NCI-H774 (cell line): ENCODE measurements at places on chromosomes 2 and 18.

DNA sequence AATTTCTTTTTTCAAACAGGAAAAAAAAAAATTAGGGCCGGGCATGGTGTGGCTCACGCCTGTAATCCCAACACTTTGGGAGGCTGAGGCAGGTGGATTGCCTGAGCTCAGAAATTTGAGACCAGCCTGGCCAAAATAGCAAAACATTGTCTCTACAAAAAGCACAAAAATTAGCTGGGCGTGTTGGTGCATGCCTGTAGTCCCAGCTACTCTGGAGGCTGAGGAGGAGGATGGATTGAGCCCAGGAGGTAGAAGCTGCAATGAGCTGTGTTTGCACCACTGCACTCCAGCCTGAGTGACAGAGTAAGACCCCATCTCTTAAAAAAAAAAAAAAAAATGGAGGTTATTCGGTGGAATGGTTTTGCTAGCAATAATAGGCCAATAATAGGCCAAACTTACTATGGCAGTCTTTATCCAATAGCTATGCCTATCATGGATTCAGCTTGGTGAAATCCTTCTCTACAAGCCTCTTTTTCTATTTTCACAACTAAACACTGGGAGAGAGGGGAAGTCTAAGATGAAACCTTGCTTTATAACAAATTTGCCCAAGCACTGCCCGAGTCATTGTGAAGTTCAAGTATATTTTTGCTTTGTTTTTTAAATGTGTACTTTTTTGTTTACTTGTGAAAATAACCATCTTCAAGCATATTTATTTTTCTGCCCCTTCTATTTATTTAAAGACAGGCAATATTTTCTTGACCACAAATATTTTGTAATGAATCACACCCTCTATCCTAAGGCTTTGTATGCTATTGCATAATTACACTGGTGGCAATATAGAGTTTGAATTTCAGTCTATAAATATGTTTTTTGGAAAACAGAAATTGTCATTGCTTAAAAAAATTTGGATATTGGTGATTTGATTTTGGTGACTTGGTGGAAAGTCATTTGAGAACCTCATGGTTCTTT is 20.0 kb upstream of the KYNU start:
- DNase-seq = no peak

- no peak for DNase-seq
Measured at GRCh38 chr2:168096158-168096557, 151.2 kb downstream of the STK39 start.

DNA sequence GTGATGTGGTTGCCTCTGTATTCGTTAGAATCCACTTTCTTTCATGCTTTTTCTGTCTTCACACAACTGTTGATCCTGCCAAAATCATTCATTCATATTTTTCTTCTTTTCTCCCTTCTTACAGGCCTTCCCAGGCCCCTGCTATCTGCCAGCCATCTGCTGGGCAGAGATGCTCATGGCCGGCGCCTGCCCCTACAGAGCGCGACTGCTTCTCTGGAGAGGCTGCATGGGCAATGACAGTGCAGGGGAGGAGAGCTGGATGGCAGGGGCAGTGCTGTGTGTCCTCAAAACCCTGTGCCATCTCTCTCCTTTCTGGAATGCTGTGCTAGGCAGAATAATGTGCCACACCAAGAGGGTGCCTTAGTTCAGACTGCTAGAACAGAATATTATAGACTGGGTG is 125.2 kb downstream of the INHBB start:
- DNase-seq = no peak

DNA sequence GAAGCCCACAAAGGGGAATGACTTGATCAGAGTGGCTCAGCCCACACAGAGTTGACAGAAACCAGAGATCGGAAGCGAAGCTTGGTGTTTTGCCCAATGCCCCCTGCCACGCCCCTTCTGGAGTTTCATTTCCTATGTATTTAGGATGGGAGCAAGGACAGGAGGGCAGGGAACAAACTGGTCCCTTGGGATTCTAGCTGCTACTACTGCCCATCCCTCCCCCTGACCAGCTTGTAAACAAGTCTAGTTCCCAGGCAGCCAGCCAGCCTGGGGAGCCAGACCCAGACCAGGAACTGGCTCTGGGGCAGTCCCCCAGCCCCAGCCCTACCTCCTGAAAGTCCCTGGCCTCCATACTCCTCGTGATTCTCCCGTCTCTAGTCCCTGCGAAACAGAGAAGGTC is 8.3 kb downstream of the WNT6 start:
- DNase-seq = no peak

DNA sequence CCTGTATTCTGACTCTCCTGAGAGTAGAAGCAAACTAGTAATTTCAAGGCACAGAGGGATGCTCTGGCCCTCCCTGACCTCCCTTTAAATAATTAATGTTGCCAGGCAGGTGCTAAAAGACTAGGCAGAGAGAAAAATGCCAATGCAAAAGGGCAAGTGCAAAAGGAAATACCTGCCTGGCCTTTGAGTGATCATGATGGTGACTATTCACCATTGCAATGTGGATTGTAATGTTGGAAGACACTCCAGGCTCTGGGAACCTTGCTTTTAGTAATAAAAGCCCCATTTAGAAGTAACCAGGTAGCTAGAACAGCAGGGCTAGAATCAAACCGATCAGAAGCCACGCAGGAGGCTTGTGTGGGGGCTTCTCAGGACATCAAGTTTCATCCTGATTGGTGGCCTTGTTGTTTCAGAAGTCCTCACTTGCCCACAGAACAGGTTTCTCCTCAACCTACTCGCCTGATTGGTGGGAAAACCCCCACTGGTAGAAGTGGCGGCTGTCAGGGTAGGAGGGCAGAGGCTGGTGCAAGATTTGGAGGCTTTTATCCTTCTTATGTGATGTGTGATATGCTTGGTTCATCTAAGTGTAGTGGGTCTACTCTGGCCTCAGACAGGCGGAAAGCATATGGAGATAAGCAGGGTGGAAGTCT is 16.0 kb upstream of the CHRNA1 start:
- DNase-seq = no peak

- DNase-seq = peak; percentile 87
Measured at GRCh38 chr2:170816504-170817092, at the start of gene GAD1. Gene GAD1 (plus strand): TSS chr2:170816887. CDS start chr2:170818592, 1,705 bp downstream.

DNA sequence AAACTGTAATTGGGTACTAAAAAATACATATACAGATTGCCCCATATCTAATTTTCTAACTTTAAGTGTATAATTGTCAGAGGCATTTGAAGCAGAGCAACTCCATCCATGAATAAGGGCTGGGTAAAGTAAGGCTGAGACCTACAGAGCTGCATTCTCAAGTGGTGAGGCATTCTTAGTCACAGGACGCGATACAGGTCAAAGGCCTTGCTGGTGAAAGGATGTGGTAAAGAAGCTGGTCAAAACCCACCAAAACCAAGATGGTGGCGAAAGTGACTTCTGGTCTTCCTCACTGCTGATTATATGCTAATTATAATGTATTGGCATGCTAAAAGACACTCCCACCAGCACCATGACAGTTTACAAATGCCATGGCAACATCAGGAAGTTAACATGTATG is 50.0 kb downstream of the SLC8A1 start:
- DNase-seq = no peak

DNA sequence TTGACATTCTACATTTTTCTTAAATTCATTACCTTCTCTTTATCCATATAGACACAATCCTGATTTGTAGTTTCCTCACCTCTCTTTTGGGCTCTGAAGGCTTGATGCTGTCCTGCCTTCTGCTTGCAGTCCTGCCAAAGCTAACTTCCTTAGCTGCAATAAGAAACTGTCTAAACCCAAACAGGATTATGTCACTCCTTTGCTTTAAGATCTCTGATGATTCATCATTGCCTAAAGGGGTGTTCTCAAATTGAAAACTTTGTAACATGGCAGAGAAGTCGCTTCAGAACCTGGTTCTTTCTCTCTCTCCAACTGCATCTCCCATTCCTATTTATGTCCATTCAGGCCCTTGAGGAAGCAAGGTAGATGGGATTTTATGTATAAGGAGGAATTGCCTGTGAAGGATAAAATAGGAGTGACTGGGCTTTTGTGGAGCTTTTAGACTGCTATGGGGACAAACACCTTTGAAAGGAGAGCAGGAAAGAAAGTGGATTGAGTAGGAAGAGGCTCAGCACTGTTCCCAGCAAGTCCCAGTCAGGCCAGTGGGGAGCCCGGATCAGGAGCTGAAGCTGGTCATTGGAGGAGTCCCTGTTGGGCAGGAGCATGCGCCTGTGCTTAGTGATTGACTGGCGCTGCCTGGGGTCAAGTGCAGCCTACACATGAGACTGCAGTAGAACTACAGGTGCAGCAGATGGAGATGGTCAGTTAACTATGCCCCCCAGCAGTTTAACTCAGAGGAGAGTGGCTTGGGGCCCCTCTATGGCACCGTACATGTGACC is 390.6 kb downstream of the CTNNA2 start:
- no peak for DNase-seq

DNA sequence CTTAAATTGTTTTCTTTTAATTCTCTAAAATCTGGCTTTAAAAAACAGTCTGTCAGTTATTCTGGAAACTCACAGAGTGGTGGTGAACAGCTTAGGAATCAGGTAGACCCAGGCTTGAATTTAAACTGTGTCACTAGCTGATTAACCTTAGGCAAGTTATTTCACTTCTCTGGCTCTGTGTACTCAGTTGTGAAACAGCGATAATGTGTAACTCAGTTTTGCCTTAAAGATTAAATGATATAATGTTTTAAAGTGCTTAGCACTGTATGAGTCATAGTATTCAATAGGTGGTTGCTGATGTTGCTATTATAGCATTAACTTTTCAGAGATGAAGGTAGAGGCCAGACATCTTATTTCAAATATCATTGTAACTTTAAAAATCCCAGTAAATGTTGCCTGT is 40.7 kb downstream of the PKP4 start:
- no peak for DNase-seq

DNA sequence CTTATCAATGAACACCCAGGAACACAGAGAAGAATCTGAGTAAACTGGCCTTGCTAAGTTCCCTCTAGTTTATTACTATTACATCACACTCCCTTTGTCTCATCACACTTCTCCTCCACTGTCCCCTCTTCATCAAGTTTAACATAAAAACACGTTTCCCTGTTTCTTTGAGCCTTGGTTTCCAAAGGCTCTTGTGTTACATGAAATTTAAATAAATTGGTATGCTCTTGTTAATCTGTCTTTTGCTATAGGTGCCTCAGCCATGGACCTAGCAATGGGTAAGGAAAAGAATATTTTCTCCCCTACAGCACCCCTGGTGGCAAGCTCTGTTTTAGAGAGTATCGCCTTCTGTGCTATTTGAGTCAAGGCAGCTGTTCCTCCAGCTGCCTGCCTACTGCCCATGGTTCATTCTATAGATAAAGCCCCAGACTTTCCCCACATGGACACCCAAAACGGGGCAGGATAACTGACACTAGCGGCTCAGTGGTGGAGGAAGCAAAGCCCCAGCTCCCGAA is 31.8 kb downstream of the TGIF1 start:
- no peak for DNase-seq

DNA sequence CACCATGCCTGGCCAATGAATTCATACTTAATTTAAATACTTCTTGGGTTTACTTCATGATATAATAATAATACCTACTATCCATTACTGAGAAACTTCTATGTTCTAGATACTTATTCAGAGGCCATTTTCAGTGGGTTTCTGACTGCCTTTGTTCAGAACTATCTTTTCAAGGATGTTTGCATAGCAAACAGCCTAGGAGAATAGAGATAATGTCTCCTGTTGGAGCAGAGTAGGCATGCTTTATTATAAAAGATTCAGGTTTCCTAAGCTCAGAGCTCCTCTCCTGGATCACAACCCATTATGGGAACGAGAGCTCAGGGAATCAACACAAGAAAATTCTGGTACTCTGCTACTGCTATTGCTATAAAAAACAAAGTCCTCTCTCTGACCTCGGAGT is 11.1 kb downstream of the FASTKD1 start:
- no peak for DNase-seq

DNA sequence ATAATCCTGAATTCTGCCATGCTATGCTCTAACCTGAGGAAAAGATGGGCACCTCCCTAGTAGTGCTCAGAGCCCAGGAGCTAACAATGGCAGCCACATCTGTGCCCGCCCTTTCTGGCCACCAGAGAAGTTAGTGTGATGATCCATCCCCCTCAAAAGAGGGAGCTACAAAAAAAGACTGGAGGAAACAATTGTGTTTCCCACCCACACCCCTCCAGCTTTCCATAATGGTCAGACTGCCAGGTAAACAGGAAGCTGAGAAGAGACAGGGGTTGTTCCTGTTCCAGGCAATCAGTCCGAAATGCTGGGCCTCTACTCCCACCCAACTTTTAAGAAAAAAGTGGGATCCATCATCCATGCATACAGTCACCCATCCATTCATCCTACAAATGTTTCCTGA is 3.2 kb downstream of the TBC1D8 start:
- DNase-seq = no peak

- no peak for DNase-seq
Measured at GRCh38 chr2:100417711-100418124, 250 bp upstream of the CHST10 start.

GRCh38 chr2:216495656-216496055 is 3.0 kb upstream of the RPL37A start:
- no peak for DNase-seq

GRCh38 chr2:180122874-180123273 is 115.8 kb upstream of the CWC22 start:
- no peak for DNase-seq

GRCh38 chr2:177724398-177725287 is 332.1 kb downstream of the AGPS start:
- peak; percentile 58 for DNase-seq

DNA sequence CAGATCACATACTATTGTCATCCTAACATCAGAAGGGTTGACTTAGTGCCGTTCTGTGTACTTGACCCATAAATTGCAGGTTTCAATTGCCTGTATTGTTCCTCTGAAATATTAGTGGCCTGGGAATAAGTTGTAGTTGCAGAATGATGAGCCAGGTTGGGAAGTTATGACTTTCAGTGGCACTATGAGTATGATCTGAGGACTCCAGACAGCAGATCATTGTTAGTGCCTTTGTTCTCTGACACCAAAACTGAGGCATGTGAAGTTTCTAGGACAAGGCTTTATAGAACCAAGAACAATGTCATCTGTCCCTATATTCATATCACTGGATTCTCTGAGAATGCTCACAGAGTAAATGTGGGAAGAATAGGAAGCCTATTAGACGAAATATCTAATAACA is 403.7 kb downstream of the STK39 start:
- no peak for DNase-seq

DNA sequence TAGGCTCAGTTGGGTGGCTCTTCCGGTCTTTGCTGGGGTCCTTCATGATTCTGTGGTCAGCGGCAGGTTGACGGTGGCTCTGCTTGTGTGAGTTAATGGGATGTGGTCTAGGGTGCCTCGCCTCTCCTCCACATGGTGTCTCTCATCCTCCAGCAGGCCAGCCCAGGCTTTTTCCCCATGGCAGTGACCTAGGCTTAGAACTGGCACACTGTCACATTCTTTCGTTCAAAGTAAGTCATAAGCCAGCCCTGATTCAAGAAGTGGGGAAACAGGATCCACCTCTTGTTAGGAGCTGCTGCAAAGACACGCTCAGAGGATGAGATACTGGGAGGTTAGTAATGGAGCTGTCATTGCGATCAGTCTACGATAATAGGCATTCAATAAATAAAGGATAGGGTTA is 46.0 kb upstream of the CTIF start:
- no peak for DNase-seq

DNA sequence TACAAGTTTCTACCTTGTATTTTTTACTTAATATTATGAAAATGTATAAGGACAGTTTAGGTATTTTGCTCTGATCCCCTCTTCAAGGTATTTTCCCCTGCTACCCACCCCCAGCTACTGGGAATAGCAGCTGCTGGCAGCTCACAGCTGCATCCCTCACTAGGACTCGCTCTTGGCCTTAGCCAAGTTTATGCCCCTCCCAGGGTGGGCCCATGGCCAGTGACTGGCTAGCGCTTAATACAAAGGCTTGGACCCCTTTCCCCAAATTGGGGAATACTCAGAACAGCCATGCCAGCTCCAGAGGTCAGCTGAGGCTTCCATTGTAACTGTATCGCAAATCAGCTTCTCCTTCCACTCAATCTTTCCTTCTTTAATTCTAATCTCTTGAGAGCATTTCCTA is 131.3 kb downstream of the GFPT1 start:
- DNase-seq = no peak
